Bronchial epithelial cell (primary cell): ENCODE measurements at places on chromosomes 6 and 20. TPM values are rescaled to one million over a fixed set of nuclear protein-coding genes. Genes with fewer than 3 reads are reported as not detected.

The MRPL2 gene
- 32.8 and 50.3 TPM in 2 replicates for total RNA-seq

The SIRPD gene
- not detected in 2 replicates for total RNA-seq

The TFAP2D gene
- total RNA-seq, result not detected in 2 replicates

The TMEM63B gene
- total RNA-seq, result 27.4 and 40.3 TPM in 2 replicates

The BPIFA1 gene
- not detected in 2 replicates for total RNA-seq

The PRPH2 gene
- total RNA-seq, result under 0.01 TPM in 1 of 2 replicates, not detected in the other

The TRAPPC3L gene
- total RNA-seq, result not detected in 2 replicates

The ETV7 gene
- 0.13 TPM in 1 of 2 replicates, not detected in the other for total RNA-seq

The PREX1 gene
- total RNA-seq, result under 0.01 TPM in 2 replicates

The RIMS4 gene
- total RNA-seq, result not detected in 2 replicates

GRCh38 chr6:7292596-7293255 is 20.3 kb downstream of the SSR1 start:
- DNase-seq, result no peak

DNA sequence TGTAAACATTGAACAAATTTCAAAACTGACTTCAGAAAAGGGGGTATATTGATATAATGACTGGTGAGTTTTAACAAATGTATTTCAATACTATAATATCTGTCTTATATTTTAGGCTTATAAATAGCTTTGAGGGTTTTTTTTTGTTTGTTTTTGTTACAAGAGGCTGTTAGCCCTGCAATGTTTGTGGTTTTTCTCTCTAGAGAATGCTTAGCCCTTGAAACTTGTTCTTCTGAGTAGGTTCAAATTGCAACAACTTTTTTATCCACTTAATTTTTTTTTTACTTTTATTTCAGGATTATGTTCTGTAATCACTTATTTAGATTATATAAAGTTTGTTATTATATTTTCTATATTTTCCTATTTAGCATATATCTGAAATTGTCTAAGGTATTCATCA is 333.2 kb downstream of the RIMS1 start:
- DNase-seq, result no peak

- no peak for DNase-seq
Observed at GRCh38 chr6:19524366-19525186, 312.6 kb upstream of the ID4 start.

- DNase-seq, result no peak
Observed at GRCh38 chr6:33419580-33420490, at the start of gene SYNGAP1. Gene SYNGAP1 (plus strand): TSS chr6:33420065. CDS start chr6:33420265, 200 bp downstream.

DNA sequence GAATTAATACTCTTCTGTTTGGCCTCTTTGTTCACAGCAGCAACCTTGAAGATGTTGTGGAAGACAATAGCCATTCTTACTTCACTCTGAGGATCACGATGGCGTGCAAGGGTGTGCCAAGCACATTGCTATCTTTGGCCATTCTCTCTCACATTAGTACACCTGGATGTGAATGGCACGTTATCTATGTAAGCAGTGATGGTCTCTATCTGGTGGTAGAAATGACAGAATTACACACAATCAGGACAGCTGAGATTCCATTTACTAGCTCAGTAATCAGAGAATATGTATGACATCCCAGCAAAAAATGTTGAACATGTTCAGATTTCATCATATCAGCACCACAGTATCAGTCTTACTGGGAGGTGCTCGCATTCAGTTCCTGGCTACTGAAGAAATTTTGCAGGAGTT is 116.2 kb downstream of the LCA5 start:
- peak; percentile 65 for DNase-seq

- DNase-seq, result no peak
Observed at GRCh38 chr20:46190478-46191167, 72.5 kb downstream of the CD40 start.

GRCh38 chr20:36655004-36655403 is 9.0 kb upstream of the SLA2 start:
- no peak for DNase-seq

GRCh38 chr20:64234291-64234791 is 21.2 kb upstream of the PCMTD2 start:
- no peak for DNase-seq

- DNase-seq, result no peak
Observed at GRCh38 chr6:88166493-88167351, 575 bp upstream of the CNR1 start.

DNA sequence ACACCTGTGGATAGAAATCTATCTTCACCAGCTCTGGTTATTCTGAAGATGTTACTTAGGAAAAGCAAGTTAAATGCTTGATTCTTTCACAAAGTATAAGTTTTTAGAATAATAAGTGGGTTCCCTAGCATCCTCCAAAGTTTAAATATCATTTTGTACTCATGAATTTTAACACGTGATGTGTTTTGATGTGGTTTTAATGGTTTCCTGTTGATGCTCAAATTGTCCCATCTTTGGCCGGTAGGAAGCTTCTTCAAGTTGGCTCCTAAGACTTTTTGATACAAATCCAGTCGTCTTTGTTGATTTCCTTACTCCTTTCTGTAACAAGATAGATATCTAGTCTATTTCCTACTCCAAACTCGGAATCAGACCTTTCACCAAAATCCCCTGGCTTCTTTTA is 94.5 kb upstream of the STXBP5 start:
- DNase-seq, result no peak

DNA sequence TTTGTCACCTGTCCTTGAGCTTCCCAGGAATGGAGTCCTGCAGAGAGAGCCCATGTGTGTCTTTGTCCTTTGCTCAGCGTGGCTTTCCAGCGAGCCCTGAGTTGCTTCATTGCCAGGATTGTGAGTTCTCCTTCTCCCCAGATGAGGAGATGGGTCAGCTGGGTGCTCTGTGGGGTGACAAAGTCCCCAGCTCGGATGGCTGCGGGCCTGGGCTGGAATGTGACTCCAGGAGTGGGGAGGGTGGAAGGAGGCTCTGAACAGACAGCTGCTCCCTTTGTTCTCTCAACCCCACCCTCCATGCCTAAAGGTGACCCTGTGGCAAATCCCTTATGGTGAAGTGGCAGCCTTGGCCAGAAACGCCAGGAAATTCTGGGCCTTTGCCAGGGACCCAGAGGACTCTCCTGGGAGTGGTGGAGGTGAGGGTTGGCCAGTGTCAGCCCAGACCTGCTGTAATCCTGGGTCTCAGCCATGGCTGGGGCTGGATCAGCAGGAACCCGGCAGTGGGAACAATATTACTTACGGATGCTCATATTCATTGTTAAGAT is 44.4 kb upstream of the CST5 start:
- DNase-seq, result no peak

- no peak for DNase-seq
Observed at GRCh38 chr20:6769903-6770785, 2.7 kb downstream of the BMP2 start.

GRCh38 chr6:14966906-14967711 is 278.8 kb upstream of the JARID2 start:
- no peak for DNase-seq

DNA sequence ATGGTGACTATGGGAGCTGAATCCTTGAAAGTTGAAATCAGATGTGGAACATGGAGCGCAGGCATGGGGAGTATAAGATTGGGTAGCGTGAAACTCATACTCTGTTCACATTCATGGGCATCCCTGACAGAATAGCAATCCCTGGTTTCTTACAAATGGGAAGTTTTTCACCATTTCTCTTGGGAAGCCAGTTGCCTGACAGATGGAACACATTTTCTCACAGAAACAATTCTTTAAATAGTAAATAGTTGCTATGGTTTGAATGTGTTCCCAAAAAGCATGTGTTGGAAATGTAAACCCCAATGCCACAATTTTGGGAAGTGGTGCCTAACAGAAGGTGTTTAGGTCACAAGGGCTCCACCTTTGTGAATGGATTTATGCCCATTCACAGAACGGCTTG is 262.8 kb upstream of the HS3ST5 start:
- DNase-seq, result no peak

DNA sequence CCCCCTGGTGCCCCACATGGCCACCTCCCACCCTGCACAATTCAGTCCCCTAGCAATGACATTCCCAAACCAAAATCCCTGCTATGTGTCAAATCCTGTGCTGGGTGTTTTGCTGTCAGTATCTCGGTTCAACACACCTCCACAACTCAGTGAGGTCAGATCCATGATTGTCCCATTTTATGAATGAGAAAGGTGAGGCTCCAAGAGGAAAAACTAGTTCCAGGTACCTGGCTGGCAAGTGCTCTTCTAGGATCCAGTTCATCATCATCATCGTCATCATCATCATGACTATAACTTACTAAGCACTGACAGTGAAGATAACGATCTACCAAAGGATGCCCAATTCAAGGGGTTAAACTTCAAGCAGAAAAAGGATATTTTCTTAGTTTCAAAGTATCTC is 15.2 kb downstream of the ID1 start:
- no peak for DNase-seq

DNA sequence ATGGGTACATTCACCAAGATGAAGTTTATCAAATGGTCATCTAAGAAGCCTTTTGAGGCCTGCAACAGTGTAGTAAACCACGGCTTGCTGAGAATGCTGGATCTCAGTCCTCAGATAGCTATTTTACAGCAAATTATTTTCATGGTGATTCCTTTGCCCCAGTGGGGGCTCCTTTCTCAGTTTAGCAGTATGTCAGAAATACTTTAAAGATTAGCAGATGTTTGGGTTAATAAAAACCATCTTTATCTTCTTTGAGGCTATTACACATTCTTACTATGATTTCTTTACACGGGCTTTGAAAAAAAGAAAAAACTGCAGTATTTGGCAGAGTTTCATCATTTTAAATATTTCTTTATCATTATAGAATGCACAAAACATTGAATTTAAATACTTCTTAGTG is 10.7 kb downstream of the MYLIP start:
- DNase-seq, result no peak

DNA sequence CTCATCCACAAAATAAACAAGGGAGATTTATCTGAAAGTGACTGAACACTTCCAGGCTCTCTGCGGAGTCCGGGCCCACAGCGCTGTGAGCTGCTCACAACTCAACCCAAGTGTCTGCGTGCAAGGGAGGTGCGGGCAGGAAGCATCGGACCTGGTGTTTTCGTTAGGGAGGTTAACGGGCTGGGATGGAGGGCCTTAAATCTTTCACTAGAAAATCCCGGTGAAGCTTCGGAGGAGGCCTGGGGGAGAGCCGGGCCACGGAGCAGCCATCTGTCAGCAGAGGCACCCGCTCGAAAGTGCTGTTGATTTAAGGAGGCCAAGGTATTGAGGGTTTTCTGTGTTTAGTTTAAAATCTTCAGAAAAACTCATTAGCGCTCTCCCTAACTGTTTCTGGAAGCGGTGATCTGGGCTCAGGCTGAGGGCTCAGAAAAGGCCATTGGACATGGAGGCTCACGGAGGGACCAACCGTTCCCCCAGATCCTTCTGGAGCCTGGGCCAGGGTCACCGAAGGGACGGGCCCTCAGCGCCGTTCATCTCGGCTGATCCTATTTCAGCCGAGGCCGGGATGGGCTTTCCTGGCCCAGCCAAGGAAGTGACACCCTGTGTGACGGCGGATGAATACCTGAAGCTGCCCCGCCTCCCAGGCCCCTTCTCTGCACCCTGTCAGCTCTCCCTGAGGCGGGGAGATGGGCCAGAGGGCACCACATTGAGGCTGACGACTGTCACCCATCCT is 20.7 kb downstream of the GATA5 start:
- DNase-seq, result no peak

GRCh38 chr6:119739769-119740168 is 390.2 kb upstream of the MAN1A1 start:
- DNase-seq, result no peak

- DNase-seq, result no peak
Observed at GRCh38 chr6:3878048-3878666, 29.0 kb downstream of the FAM50B start.

DNA sequence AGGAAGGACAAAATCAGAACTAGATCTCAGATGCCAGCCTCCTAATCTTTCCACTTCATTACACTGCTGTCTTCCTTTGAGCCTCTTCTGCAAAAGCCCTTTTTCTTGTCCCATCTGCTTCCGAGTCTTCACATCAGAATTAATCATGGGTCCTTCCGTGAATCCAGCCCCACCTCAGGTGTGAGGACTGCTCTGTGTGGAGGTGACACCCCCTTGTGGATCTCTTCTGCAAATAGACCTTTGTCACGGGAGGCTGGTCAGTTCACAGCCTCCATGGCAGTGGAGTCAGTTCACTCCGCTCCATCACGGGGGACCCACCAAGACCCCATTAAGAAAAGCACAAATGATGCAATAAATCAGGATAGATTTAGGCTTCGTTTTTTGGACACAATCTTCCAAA is 171.1 kb downstream of the ADAT2 start:
- peak; percentile 27 for DNase-seq

DNA sequence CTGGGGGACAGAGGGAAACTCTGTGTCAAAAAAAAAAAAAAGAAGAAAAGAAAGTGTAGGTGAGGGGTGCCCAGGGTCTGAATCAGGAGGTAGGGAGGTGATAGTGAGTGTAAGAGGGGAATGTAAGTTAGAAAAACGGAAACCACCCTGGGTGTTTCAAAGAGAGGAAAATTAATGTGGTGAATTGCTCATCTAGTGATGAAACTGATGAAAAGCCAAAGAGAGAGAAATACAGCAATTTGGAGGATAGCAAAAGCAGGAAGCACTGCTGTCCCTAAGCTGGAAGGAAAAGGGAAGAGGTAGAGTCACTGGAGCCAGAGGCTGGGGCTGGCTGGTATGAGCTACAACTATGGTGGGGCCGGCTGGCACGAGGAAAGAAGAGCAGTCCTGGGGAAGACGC is 85.0 kb upstream of the CEP85L start:
- no peak for DNase-seq

GRCh38 chr6:19719691-19720128 is 117.5 kb upstream of the ID4 start:
- peak; percentile 71 for DNase-seq

- DNase-seq, result no peak
Observed at GRCh38 chr20:17617212-17617867, 47.5 kb downstream of the DSTN start.

GRCh38 chr6:72580281-72580940 is 41.5 kb upstream of the KCNQ5 start:
- peak; percentile 82 for DNase-seq

DNA sequence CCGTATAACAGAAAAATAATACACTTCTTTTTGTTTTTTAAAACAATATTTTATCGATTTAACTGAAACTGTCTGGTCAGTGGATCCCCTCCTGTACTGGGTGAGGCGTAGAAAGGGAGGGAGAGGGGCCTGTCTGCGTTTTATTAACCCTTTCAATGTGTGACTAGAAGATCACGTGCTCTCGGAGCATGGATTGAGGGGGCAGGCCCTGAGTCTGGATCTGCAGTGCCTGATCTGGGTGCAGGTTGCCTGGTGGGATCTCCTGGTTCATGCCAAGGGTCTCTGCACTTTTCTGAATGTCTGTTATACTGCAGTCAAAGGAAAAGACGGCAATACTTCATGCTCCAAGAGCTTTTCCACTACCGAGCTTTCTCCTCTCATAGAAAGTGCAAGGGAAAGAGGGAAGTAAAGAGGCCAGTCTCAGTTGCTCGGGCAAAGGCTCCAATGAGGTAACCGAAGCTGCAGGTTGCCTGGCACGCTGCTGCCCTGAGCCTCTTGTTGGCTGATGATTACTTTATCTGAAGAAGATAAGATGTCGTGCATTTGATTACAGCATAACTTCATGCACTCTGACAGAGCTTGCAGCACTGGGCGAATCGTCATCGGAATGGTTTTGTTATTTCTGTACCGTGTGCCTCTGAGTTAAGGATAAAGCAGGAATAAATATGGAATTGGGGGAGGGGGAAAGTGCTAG is 167.5 kb upstream of the PMEPA1 start:
- DNase-seq, result no peak
